ENCODE measurements at places on chromosomes 4 and X.

GRCh38 chrX:106177106-106177981 lies 9.2 kb downstream of the PWWP3B start:
- DNase-seq, result no peak

DNA sequence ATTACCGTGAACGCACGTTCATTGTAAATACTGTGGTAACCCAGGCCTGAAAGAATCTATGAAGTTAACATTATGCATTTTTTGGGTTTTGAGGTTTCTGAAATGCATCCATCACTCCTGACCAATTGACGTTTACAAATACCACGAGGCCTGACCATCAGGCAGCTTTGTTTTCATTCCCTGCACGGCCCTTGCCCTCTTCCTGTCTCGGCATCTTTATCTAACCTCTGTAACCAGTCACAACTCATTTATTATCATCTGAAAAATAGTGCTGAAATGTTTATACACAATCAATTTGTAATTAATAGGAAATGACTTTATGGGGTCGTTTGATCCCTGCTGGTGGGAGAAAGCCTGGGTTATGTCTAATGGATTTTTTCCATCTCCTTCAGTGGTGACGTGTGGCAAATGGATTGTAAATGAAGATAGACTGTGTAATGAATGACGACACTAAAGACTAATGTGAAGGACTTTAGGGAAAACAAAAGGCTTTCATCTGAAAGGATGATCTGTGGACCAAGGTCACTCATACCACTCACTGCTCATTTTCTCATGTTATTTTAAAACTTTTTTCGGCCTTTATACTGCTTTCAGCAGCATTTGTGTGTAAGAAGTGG lies 102.7 kb upstream of the SORBS2 start:
- no peak for DNase-seq

DNA sequence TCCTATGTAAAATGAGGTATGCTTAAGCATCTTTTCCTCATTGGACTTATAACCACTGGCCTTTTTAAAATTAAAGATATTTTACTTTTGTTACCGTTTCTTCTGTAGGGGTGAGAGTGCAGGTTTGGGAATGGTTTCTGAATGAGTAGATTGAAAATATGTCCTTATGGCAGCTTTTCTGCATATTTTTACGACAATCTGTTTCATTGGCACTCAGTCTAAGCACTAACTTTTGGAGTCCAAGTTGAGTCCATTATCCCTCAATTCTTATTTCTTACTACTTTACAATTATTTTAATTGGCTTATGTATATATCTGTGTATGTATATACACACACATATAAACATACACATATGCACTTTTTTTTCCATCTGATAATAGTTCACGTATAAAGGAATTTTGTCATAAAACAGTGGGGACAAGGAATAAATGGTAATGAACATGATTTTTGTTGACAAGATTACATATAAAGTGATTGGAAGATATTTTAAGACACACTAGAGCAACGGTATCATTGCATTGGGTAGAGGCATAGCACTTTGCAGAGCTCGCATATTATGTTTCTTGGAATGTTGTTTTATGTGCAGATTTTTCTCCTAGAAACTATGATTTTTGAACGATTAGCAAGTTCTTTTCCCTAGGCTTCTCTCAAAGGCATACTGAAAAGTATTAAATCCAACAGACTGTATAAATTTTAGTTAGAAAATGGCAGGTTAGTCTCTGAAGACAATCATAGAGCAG lies 133.0 kb downstream of the FAT4 start:
- no peak for DNase-seq

DNA sequence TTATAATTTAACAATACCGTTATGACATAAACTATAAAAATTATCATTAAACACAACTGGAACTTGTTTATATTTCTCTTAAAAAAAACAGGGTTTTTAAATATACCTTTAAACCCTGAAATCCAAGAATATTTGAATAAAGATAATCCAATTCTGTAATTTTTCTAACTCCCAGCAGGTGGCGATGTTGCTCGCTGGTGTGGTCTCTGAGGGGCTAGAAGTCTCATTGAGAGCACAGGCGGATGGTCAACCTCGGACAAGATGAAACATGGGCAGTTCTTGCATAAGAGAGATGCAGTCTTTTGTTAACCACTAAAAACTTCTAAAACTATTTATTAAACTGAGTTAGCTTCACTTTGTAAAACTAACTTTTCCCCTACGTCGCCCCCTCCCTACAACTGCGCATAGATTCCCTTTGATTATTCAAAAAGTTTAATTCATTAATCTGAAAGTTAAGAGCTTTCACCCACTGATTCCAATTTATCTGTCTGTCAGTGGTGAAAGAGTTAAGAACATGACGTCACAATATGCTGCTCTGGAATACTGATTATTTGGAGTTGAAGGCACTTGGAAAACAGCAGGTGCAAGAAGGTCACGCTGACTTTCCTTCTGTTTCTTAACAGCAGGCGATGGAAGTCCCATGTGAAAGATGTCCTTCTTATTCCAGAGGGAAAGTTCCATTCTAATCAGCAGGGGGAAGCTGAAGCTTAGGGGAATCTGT lies 29.5 kb downstream of the DMP1 start:
- DNase-seq, result peak; percentile 18

DNA sequence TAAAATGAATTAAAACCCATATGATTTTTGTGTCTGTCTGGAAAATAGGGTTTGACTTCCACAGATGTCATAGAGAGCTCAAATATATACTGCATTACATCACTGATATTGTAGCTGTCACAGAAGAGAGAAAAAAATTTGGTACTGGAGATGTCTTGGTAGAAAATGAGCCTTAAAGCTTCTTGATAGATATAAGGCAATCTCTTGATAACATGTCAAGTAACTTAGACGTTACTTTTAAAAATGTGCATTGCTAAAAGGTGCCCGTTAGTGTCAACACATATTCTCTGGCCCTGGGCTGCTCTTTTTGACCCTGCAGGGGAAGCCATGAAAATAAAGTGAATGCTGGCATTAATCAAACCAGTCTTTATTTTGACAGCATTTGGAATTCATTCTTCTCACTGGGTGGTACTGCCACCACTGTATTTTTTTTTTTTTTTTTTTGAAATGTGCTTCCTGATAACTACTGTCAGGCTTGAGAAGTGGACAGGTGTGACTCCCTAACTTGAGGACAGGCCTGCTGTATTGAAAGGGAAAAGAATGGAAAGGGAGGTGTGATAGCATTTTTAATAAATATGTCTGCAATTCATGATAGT lies 53.0 kb upstream of the RAPGEF2 start:
- no peak for DNase-seq

DNA sequence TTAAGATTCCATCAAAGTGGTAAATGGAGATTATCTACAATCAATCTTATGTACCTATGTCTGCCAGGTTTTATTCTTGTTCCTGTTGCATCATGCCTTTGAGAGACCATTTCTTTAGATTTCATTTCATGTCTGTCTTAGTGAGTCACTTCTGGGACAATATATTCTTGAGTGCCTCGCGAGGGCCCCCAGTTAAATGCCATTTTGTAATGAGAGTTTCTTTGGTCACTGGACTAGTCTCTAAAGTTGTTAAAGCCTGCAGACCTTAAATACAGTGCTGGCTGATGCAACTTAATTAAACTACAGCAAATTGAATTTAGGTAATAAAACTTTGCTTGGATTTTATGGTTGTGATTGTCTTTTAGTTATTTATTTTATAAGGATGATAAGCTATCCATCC lies 87.2 kb upstream of the PITX2 start:
- no peak for DNase-seq

DNA sequence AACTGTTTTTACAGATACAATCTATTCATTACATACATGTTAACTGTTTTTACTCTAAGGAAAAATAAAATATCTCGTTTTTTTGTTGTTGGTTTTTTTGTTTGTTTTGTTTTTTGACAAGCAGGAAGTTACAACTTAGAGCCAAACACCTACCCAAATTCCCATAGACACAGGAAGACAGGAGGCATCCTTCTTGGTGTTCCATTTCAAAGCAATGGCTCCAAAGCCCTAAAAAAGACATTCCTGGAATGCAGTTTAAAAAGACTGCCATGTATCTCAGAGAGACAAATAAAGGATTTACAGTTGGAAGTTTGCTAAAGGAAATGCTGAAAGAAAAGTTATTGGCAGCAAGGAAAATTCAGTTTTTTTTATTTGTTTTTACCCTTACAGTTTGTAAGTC lies 16.7 kb downstream of the ETFDH start:
- DNase-seq, result no peak

DNA sequence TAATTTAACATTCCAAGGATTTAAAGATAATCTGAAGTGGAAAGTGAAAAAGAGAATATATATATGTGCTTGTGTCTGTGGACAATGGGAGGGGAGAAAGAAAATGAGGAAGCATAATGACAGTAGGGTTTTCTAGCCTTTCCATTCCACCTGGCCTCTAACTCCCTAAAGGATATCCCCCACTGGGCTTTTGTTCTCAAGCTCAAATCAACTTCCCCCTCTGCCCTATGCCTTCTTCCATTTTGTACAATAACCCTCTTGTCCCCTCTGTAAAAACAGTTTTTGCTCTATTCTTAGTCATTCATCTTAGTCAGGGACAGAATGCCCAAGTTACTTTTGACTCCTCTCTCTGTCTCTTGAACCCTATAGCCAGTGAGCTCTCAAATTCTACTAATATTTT lies 23.6 kb downstream of the ANTXR2 start:
- DNase-seq, result no peak

DNA sequence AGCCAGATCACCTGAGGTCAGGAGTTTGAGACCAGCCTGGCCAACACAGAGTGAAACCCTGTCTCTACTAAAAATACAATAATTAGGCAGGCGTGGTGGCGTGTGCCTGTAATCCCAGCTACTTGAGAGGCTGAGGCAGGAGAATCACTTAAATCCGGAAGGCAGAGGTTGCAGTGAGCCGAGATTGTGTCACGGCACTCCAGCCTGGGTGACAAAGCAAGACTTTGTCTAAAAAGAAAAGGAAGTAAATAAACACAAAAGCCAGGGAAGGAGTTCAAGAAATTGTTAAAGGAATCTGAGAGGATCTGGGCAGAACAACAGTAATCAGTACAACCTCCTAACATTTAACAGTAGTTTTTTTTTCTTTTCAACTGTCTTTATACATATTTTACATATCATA lies 48.7 kb upstream of the ARHGEF6 start:
- no peak for DNase-seq

DNA sequence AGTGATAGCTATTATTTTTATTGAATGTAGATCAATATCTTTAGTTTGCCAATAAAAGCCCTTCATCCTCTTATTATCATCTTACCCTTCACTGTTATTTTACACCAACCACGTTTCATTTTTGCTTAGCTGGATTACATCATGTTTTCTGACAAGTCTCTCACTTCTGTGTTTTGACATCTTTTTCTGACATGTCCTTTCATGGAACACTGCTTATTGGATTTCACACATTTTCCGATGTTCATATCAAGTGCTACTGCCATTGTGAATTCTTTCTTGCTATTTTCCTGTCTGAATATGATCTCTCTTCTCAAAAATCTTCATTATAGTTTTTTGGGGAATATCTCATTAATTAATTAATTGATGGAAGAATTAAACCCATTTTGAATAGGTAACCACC lies 48.5 kb upstream of the AGA start:
- DNase-seq, result no peak

DNA sequence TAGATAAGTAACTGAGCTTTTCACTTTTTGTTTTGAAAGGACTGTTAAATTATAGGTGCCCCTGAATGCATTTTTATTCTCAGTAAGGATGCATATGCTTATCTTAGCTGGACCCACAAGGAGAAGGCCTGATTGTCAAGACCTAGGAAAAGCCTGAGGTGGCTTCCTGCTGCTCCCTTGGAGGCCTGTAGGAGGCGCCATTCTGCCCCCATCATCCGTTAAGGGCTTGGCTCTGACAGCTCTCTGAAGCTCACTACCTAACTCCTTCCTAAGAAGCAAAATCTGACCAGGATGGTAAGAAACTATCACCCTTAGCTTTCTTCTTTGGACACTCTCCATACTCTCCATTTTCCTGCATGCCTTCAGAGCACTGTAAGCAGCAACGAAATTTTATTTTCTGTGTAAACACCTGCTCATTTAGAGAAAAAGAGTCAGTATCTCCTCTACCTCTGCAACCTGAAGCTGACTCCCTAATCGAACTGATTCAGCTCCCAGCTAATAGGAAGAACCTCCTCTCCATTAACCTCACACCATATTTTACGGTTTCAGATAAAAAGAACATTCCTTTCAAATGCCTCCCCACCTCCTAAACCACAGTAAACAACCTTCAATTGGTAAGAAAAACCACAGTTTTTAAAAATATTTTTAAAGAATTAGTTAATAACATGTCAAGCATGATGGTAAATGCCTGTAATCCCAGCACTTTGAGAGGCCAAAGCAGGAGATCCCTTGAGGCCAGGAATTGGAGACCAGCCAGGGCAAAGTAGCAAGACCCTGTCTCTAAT lies 73.4 kb upstream of the EDNRA start:
- no peak for DNase-seq

GRCh38 chr4:1582227-1582626 lies 101.9 kb downstream of the FAM53A start:
- DNase-seq, result no peak

DNA sequence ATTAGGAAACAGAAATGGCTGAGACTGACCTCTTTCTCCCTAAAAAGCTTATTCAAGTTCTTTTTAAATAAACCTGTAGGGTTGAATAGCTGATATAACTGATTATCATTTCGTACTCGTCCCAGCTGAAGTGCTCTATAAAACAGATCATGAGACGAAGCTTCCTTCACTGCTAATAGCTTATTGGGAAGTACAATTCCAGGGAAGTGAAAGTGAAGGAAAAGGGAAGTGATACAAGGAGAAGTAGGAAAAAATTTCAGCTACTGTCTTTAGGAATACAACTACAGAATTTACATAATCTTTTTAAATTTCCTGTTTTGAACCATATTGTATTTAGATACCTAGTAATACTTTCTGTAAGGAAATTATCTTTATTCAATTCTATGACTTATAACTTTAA lies 103.0 kb downstream of the SNCA start:
- DNase-seq, result no peak

GRCh38 chr4:57504139-57504538 lies 394.0 kb upstream of the IGFBP7 start:
- no peak for DNase-seq

DNA sequence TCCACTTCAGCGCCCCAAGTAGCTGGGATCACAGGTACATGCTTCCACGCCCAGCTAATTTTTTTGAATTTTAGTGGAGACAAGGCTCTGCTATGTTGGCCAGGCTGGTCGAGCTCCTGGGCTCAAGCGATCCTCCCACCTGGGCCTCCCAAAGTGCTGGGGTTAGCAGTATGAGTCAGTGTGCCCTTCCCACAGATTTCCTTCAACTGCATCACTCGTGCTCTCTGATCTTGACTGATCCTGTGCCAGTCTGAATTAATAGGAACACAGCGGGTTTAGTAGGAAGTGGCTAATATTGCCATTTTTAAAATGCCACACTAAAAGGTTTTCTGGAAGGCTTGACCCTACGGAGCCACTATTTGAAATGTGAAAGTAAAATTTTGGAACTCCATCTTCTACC lies 4.3 kb upstream of the SHROOM2 start:
- no peak for DNase-seq

- DNase-seq, result no peak
Measured at GRCh38 chr4:17763416-17763815, 18.0 kb downstream of the FAM184B start.

DNA sequence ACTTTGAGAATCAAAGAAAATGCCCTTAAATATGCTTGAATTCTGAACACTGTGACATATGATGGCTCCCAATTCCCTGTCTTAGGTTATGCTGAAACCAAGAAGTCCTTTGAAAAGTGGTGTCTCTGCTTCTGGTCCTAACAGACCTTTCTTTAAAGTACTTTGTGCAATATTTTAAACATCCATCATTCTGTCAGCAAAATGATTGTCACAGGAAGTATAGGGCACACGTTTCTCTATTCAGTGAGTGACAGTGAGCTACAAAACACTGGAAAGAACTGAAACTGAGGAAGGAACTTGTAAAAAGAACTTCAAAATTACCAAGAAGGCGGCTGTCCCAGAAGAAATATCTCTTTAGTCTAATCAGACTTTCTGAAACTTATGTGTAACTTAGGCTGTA lies 12.2 kb upstream of the NUP54 start:
- no peak for DNase-seq
